ENCODE measurements at places on chromosomes 6 and 20. TPM values are rescaled to one million over a fixed set of nuclear protein-coding genes. Genes with fewer than 3 reads are reported as not detected.

PRL gene
- total RNA-seq, result not detected

PREP gene
- 21.8 TPM for total RNA-seq

GATA5 gene
- not detected for total RNA-seq

NRSN1 gene
- total RNA-seq, result not detected

ZNF334 gene
- 2.0 TPM for total RNA-seq

EYS gene
- total RNA-seq, result not detected

KCNK17 gene
- total RNA-seq, result 0.12 TPM

L3MBTL3 gene
- total RNA-seq, result 2.5 TPM

FAM209B gene
- 0.44 TPM for total RNA-seq

PROKR2 gene
- total RNA-seq, result not detected

EIF6 gene
- total RNA-seq, result 256 TPM

TINAG gene
- not detected for total RNA-seq

HAO1 gene
- total RNA-seq, result not detected

GNAS-AS1 gene
- total RNA-seq, result 0.64 TPM

DEFB126 gene
- total RNA-seq, result not detected

OPRL1 gene
- total RNA-seq, result 0.12 TPM

SOX18 gene
- 5.4 TPM for total RNA-seq

SMLR1 gene
- total RNA-seq, result not detected

CLVS2 gene
- total RNA-seq, result not detected

DSTN gene
- total RNA-seq, result 222 TPM

NNAT gene
- 0.28 TPM for total RNA-seq

ALDH8A1 gene
- 0.16 TPM for total RNA-seq

ARHGAP40 gene
- 10.3 TPM for total RNA-seq

PAK5 gene
- total RNA-seq, result 0.52 TPM

TRIM38 gene
- 7.2 TPM for total RNA-seq

SLC17A9 gene
- total RNA-seq, result 0.76 TPM

C4A gene
- total RNA-seq, result 2.9 TPM

WFDC8 gene
- total RNA-seq, result not detected

BFSP1 gene
- total RNA-seq, result 1.3 TPM

C20orf144 gene
- not detected for total RNA-seq

LY6G6C gene
- 10.8 TPM for total RNA-seq

TUBB2A gene
- total RNA-seq, result 70.3 TPM

BPIFB4 gene
- not detected for total RNA-seq

FNDC1 gene
- 0.12 TPM for total RNA-seq

CRISP3 gene
- 8.1 TPM for total RNA-seq

CDH22 gene
- 0.40 TPM for total RNA-seq

PANK2 gene
- total RNA-seq, result 26.2 TPM

RAB44 gene
- total RNA-seq, result 0.36 TPM

LIN28B gene
- not detected for total RNA-seq

HLA-DRB1 gene
- total RNA-seq, result 17.3 TPM

C6orf163 gene
- 1.1 TPM for total RNA-seq

LY6G6F gene
- total RNA-seq, result not detected

CFB gene
- total RNA-seq, result 36.1 TPM

All from esophagus mucosa (tissue), 1 donor.